ENCODE measurements at places on chromosomes 3 and 15.
A peak's percentile ranks its signal among the peaks of the same experiment; 100 is the strongest.

DNA sequence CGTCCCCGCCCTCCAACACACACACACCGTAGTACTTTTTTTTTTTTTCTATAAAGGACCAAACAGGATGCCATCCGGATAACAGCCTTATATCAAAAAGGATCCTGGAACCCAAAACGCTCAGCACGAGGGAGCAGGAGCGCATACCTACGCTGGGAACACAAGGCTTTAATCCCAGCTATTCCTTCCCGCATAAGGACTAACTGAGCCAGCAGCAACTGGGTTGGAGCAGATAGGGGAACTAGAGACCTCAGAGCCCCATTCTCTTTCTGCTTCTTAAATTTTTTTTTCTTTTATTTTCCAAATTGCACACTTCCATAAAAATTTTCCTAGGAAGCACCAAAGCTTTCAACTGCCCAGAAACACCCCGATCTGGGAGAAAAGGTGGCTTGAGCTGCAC is 1.3 kb downstream of the TRANK1 start:
- no peak for DNase-seq

DNA sequence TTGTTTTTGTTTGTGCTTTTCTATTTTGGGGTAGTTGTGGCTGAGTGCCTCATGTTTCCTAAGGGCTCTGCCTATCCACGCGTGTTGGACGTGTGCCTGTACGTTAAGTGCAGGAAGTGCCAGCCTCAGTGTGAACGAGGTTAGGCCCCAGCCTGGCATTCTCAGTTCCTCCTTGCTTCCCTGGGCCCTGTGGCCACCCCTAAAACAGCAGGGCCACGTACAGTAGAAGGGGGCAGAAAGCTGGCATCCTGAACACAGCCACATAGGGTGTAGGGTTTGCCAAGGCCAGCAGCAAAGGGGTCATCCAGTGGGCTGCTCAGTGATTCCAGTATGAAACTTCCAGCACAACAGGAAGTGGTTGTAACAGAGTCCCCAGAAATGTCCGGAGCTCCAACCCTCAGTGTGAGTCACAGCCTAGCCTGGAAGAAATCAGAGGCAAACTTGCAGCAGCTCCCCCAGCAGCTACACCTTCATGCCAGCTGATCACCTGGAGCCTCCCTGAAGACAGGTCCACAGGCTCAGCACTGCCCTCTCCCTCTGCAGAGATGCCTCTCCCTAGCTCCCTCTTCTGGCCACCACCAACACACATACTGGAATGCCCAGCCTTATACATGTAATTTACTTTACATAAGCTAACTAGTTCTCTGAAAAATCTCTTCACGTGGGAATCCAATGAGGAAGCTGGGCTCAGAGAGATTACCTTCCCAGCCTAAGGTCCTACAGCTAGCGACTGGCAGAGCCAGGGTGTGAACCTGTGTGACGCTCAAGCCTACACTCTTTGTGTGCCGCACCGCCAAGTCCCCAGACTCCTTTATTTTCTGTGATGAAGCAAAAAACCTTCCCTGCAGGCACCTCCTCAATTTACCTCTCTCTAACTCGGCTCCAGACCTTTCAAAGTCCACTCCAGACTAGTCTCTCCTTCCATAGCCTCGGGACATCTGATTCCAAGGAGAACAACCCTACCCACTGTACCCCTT is 26.6 kb downstream of the ILDR1 start:
- DNase-seq: peak; percentile 35

DNA sequence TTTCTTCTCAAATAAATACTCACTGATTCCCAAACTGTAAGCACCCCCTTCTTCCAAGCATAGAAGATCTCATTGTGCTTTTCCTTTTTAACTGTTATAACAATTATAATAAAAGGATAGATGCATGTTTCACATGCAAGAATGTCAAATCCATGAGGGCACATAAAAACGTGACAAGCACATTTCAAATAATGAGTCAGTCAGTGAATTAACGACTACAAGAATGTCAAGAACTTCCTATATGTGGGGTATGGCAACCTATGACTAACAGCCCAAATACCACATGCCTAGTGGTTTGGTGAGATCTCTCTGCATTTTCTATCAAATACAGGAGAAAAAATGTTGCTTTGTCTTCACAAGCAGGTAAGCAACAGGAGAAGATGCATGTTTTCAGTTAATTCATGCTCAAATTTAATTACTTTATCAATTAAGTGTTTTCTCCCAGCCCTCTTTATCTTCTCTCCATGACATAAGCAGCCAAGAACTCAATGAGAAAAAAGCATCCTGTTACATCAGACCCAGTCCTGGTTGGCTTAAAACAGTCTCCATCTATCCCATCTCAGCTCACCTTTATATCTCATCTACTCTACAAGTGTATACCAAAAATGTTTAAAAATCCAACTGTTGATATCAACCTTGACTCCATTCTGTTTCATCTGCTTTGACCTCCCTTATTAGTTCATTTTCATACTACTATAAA is 181.5 kb upstream of the LMCD1 start:
- DNase-seq: no peak

- DNase-seq: no peak
These were observed 27.1 kb downstream of the CGGBP1 start for GRCh38 chr3:88031642-88032077.

DNA sequence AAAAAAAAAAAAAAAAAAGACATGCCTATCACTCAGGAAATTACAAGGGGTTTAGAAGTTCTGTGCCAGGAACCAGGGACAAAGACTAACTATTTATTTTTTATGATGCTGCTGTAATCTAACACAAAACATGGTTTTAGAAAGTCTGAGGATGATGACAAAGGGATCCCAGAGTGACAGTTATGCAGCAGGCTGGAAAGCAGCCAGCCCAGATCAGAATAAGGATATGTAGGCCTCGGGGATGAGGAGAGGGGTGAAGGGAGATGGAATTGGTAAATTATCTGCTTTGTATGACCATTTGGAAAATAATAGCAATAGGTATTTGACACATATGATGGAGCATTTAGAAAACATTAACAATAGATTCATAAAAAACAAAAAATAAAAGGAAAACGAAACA is 34.1 kb upstream of the NMD3 start:
- no peak for DNase-seq

DNA sequence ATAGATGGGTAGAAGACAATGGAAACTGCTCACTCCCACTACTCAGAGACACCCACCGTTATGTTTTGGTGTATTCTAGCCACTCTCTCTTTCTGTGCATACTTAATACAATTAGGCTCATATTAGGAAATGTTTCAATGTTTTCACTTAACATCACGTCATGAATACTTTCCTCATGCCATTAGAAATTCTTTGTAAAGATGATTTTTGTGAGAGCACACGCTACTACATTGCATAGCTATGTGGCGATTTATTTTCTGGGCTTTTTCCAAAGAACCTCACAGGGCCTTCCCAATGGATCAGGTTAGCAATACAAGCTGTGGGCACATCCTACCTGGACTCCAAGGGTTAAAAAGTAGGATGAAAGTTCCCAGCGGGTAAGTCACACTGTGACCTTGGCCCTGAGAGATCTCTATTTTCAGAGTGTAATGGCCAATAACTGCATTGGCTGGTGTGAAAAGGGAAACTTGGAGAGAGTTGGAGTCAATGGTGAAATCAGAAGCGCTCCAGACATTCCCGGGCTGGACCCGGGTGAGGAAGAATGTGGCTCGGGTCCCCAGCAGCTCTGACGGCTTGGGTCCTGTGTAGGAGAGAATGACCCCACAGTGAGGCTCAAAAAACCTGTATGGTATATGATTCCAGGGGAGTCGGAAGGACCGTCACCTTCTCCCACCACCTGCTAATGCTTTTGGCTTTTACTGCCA is 25.8 kb upstream of the TGM5 start:
- no peak for DNase-seq

DNA sequence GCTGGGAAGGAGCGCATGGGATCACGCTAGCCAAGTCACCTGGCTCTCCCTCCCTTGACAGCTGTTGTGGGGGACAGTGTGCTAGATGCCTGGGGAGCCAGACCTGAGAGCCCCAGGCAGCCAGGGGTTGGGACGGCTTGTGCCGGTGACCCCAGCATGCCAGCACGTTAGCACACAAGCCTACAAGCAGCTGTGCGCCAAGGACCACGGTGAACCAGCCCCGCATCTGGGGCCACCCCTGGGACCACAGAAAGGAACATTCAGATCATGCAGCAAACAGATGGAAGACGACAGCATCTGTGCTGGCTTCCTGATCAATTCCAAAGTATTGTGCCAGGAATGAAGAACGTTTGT is 64.8 kb downstream of the NTRK3 start:
- no peak for DNase-seq

DNA sequence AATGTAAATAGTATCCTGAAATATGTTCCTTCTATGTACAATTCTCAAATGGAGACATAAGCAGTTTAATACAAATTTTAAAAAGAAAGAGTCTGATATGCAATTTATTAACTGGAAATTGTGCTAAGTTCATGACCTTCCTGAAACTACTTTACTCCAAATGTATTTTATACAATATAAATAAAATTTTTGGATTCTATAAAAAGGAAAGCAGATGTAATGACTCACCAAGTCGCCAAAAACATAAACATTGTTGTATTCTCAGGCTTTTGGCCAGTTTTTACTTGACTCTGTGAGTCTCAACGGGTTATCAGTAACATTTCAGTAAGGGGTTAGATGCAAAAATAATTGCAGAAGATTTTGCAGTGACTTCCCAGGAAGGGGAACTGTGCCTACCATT is 948.2 kb downstream of the EPHA3 start:
- no peak for DNase-seq

DNA sequence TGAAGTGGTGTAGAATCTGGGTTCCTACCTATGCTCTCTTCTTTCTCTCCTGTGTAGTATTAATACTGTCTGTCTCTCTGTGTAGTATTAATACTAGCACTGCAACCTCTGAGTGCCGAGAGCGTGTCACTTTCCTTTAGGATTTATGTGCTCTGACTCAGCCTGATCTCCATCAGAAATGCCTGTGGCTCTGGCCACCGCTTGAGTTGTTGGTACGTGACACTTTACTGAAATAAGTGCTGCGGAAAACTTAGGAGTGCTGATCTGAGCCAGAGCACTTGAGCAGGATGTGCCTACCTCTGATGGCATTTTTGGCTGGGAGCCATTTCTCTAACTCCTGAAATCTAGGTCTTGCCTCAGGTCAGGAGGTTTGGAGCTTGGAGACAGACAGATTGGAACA is 807.4 kb downstream of the SQOR start:
- DNase-seq: no peak

- DNase-seq: no peak
These were observed 210.3 kb upstream of the STT3B start for GRCh38 chr3:31322460-31322859.

DNA sequence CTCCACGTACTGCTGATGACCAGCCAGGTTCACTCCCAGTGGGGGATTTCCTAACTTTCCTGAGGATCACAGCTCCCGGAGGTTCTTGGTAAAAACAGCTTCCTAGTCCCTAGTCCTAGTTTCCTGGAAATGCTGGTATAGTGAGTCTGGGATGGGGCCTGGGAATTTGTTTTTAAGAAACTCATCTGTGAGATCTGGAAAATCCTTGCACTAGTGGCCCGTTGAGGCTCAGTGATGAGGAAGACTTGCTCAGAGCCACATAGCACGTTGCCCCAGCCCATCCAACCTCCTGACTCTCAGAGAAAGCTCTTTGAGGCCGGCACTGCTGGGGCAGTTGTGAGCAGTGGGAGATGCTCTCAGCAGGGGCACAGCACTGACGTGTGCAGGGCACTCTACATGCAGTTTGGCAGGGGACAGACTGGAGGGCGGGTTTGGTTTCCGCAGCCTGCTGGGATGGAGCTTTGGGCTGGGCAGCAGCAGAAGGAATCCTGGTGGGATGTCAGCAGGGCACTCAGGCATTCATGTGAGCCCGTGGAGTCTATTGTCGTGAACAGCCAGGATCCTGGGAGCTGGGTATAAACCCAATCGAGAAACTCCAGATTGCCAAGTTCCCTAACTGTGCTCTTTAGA is 31.6 kb downstream of the SAXO2 start:
- DNase-seq: no peak

- DNase-seq: no peak
These were observed 40.9 kb upstream of the NR2C2 start for GRCh38 chr3:14906355-14906971.

GRCh38 chr3:3509665-3510064 is 289.6 kb upstream of the LRRN1 start:
- DNase-seq: no peak

DNA sequence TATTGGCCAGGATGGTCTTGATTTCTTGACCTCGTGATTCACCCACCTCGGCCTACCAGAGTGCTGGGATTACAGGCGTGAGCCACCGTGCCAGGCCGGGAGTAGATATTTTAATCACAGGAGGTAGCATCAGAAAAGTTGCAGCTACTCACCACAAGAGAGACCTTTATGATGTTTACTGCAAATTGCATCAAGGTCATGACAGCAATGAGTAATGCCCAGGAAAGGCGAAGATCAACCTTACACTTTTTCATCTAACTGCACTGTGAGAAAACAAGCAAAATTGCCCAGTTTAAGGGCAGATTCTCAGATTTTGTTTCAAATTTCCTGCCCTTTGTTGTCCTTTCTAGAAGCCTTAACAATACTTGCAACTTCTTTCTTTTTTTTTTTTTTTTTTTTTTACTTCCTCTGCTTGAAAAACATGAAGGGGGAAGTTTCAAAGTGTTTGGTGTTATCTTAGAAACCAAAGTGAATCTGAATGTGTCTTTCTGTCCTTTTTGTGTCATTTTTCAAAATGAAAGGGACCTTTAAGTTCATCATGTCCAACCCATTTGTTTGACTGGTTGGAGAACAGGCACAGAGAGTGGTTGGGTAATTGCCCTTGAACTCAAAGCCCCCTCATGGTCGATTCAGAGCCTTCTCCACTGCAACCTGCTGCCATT is 25.0 kb downstream of the TGFBR2 start:
- DNase-seq: no peak

DNA sequence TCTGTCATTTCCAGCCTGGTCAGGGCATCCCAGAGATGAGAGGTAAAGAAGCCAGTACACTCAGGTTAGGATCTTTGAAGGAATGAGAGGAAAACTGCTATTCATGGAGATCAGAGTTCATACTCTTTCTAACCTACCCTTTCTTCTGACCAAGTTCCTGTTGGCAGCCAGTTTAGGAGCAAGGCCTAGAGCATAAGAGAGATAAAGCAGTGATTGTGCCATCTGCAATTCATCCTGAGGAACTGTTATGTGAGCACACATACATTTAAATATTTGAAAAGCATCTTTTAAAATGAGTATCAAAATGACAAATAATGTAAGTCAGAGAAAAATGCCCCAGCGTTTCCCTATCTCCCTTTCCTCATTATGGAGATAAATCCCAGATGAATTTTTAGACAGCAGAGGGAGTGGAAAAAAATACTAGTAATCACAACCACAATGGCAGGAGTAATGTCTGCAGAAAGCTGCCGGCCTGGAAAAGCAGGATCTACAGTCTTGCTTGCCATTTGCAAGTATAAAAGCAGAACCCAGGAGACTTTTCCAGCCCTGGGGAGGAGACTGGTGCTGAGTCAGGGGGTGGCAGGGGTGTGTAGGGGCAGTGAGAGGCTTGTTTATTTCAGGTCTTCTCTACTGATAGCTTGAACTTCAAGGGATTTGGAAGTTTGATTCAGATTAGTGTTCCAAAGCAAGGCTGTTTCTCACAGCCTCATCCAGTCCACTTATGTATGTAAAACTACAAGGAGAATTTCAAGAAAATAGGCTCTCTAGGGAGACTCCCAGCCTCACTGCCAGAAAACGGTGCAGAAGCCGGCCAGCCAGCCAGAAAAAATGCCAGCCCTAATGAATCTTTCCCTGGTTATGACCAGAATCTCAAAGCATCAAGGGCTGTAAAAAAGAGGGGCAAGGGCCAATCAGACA is 1052.4 kb downstream of the TUSC7 start:
- DNase-seq: no peak

GRCh38 chr3:188442430-188442829 is 288.5 kb downstream of the LPP start:
- no peak for DNase-seq

Data from D721Med (cell line).